ENCODE measurements at places on chromosomes 13 and 19.

DNA sequence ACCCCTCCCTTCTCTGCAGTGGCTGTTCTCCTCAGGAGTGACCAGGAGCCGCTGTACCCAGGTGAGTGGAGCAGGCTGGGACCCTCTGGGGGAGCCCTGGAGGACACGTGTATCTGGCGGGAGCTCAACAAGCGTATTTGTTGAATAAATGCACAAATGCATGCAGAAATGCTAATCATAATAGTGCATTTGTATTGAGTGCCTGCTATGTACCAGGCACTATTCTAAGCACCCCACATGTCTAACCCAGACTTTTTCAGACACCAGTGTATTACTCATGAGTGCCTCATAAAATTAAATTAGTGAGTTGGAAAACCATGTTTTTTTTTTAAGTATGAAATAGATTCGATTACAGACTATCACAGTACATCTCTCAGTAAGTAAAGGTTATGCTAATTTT, 7.9 kb downstream of the HPN start:
- no peak for DNase-seq

DNA sequence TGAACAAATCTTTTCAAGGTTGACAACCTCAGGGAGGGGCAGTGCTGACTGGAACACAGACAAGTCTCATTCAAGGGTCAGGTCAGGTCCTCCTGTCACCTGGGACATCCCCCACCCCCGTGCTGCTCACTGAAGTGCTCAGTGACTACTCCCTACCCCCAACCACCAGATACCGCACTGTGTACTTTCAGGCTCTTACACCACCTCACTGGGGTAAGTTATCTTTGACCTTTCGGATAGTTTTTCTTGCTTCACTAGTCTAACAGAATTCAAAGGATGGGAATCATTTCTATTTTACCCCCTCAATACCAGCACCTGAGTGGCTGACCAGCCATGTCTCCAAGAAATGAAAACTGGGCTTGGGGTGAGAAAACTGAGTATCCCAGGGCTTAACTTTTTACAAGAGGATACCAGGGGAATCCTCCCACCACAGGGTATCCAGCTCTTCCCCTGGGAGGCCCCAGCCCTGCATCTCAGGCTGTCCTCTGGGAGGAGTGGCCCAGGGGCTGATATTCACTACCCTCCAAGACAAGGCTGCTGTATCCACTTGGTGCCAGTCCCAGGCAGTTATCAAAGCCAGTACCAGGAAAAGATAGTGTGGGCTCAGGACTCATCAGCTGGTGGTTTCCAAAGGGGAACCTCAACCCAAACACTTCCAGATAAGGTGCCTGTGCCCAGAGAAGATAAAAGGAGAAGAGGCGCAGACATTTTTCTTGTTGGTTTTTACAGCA, 2.1 kb downstream of the ZNF563 start:
- DNase-seq = no peak

- no peak for DNase-seq
These were observed 110.5 kb downstream of the FRY start for GRCh38 chr13:32142115-32142514.

- DNase-seq = no peak
These were observed 1210.1 kb upstream of the SPRY2 start for GRCh38 chr13:81551036-81551435.

GRCh38 chr19:16969135-16969534, 57.5 kb downstream of the CPAMD8 start:
- DNase-seq = no peak

- DNase-seq = no peak
These were observed 936.9 kb downstream of the EFNB2 start for GRCh38 chr13:105598529-105598928.

- no peak for DNase-seq
These were observed 647.1 kb upstream of the SLITRK6 start for GRCh38 chr13:86446311-86446710.

DNA sequence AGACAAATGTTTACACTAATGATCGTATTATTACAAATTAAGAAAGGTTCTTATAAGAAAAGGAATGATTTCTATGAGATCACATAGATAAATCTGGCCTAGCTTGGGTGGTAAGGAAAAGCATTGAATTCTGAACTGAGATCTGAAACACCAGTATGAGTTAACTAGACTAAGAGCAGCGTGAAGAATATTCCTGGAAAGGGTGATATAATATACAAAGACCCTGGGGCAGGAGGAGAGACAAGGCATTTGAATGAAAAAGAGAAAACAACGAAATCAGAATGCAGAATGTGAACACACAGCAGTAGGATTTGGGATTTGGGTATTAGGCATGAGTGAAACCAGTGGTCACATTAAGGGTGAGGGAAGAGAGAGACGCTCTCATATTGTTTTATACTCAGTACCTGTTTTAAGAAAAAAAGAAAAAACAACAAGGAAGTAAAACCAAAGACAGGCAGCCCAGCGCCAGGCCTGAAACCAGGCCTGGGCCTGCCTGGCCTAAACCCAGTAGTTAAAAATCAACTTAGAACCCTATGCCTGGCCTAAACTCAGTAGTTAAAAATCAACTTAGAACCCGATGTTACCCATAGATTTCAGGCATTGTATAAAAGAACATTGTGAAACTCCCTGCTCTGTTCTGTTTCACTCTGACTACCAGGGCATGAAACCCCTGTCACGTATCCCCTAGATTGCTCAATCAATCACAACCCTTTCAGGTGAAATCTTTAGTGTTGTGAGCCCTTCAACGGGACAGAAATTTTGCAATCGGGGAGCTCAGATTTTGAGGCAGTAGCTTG, 287.1 kb downstream of the ITGBL1 start:
- no peak for DNase-seq
